ENCODE measurements at places on chromosomes 13 and 19.

DNA sequence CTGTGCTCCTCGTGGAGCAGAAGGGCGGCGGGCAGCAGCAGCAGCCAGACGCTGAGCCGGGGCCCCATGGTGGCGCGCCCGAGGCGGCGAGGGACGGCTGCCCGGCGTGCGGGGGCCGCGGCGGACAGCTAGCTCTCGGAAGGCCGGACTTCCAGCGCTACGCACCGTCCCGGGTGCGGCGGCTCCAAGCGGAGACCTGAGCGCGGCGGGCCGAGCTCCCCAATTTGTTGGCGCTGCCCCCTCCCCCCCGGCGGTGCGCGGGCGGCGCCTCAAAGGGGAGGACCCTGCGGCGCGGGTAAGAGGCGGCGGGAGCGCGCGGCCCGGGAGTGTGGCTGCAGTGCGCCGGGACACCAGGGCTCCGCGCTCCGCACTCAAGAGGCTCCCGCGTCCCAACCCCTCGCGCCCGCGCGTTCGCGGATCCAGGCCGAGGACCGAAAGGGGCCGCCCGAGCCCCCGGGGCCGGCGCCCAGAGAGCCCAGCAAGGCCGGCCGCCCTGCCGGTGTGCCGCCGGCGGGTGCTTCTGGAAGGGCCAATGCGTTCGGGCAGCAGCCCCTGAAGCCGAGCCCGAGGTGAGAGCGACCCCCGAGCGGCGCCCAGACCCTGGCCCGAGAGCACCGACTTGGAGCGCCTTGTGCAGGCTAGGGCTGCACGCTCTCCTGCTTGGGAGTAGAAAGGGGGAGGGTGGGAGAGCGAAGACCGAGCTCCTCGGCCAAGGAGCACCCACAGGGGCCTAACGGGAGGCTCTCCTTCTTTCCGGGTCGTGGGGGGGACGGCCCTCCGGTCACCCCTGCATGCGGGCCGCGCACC is at the start of the genes COL4A1 and COL4A2:
Gene COL4A1, minus strand, starts transcription at position 198 of the 807 bp plus-strand sequence. Its CDS starts 130 bp downstream, at position 68.
Gene COL4A2, plus strand, starts transcription at position 325 of the 807 bp plus-strand sequence. CDS start 620 bp downstream, outside the sequence.
- DNase-seq = no peak

DNA sequence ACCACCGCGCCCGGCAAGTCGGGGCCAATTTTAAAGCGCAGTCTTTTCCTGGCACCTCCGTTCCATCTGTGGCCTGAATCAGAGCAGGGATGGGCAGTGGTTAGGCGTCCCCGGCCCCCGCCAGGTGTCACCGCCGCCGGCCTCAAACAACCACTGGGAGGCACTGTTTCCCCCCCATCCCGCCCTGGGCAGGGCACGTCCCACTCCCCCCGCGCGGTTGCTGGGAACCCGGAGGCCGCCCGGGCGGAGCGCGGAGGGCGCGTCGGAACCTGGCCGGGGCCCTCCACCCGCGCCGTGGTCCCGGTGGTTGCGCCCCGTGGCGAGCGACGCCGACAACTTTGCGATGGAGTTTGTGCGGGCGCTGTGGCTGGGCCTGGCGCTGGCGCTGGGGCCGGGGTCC is at the start of gene GRIN3B:
Gene GRIN3B, plus strand, starts transcription at position 325 of the 400 bp plus-strand sequence. Its CDS starts 19 bp downstream, at position 344.
- peak; percentile 68 for DNase-seq

GRCh38 chr13:30743319-30744055 is 8.1 kb downstream of the ALOX5AP start:
- no peak for DNase-seq

DNA sequence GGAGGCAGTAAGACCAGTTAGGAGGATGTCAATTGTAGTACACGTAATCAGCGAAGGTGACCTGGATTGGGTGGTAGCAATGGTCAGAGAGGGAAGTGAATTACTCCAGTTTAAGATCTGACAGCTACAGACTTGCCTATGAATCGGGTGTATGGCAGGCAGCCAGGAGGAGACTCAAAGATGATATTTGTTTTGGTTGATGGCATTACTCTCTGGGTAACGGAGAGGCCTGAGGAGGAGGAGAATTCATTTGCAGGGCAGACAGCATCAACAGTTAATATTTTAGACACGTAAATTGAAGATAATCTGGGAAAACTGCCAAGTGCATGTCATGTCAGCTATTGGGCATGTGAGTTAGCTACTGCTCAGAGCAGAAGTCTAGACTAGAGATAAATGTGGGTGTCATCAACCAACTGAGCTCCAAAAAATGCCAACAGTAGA is 109.2 kb downstream of the SGCG start:
- DNase-seq = no peak

DNA sequence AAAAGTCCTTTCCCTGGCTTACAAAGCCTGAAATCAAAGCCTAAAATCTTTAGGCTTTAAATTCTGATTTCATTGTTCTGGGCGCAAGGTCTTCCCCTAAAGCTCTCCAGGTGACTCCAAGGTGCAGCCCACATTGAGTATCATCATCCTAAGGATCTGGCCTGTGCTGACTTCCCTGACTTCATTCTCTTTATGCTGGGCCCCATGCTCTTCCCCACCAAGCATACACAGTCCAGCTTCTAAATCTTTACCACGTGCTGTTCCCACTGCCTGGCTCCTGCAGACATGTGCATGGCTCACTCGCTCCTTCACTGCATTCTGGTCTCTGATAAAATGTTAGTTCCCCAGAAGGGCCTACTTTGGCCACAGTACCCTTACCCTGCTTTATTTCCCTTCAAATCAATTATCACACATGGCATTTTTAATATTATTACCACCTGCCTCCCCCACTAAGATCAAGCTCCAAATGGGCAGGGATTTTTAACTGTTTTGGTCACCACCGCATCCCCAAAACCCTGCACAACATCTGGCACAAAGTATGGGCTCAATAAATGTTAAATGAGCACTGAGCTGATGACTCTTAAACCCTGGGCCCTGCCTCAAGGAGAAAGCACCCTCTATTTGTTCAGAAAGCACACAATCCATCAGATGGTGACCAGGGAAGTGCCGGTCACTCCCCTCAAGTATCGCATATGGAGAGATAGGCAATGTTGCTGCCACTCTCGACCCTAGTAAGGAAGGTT is 3.3 kb downstream of the FBL start:
- DNase-seq = no peak

DNA sequence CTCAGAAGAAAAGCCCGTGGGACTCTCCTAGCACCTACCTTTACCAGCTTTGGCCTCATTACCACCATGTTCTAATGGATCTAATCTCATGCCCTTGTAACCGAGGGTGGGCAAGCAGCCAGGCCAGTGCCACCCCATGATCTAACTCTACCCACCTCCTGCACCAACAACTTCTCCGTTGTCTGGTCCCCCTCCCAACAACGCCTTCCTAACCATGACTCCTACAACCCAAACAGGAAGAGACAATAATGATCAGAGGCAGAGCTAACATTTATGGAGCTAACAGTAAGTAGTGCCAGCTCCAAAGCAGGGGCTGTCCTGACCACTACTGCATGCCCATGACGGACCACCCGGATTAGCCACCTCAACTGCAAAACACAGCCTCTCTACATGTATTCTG is 3.5 kb downstream of the USP12 start:
- no peak for DNase-seq

GRCh38 chr19:44720945-44721344 is 22.0 kb downstream of the CEACAM16 start:
- DNase-seq = no peak

GRCh38 chr13:99467764-99468163 is 33.5 kb upstream of the TM9SF2 start:
- DNase-seq = no peak

DNA sequence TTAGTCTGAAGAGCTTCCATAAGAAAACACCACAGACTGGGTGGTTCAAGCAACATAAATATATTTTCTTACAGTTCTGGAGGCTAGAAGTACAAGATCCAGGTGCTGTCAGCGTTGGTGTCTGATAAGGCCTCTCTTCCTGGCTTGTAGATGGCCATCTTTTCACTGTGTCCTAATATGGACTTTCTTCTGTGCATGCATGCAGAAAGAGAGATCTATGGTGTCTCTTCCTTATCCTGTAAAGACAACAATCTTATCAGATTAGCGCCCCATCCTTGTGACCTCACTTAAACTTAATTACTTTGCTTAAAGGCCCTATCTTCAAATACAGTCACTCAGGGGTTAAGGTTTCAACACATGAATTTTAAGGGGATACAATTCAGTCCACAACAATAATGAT is 14.1 kb upstream of the NDFIP2 start:
- DNase-seq = no peak

- no peak for DNase-seq
Observed at GRCh38 chr19:35345671-35346111, 2.0 kb upstream of the FFAR1 start.

DNA sequence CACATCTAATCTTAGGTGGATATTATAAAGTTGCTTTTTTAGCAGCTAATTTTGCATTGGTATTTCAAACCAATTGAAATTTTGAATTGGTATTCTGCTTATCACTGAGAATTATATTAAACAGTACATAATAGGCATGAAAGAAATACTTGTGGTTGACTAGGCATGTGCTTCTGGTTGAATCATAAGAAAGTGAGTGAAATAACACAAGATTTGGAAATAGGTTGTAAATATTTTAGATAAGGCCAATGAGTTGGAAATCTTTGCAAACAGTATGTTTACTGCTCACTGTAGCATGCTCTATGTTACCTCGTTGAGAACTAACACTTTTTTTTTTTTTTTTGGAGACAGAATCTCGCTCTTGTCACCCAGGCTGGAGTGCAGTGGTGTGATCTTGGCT is 66.8 kb upstream of the RFC3 start:
- DNase-seq = no peak

DNA sequence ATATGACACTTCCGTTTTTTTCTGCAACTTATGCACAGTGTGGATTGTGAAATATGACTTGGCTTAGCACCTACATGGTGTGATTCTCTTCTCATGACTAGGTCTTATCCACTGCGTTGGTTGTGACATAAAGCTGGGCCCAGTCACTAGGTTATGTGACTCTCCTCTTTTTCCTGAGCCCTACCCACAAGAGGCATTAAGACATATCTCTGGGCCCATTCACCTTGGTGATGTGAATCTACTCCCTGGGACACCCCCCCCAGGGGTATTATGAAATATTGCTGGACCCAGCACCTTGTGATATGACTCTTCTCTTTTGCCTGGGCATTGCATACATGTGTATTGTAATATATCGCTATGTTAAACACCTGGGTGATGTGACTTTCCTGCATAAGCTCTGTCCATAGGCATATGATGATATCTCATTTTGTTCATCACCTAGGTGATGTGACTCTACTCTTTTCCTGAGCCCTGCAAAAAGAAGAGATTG is 85.8 kb upstream of the ZNF43 start:
- DNase-seq = no peak

DNA sequence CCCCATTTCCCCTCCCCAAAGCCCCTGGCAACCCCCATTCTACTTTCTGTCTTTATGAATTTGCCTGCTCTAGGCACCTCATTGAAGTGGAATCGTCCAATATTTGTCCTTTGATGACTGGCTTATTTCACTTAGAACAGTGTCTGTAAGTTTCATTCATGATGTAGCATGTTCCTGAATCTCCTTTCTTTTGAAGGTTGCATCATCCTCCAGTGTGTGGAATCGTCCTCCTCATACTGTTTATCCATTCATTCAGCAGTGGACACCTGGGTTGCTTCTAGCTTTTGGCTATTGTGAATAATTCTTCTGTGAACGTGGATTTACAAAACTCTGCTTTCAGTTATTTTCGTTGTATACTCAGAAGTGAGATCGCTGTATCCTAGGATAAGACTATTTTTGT is 161.2 kb upstream of the RNF113B start:
- no peak for DNase-seq

- no peak for DNase-seq
Observed at GRCh38 chr13:27967203-27967735, 1.8 kb downstream of the CDX2 start.

DNA sequence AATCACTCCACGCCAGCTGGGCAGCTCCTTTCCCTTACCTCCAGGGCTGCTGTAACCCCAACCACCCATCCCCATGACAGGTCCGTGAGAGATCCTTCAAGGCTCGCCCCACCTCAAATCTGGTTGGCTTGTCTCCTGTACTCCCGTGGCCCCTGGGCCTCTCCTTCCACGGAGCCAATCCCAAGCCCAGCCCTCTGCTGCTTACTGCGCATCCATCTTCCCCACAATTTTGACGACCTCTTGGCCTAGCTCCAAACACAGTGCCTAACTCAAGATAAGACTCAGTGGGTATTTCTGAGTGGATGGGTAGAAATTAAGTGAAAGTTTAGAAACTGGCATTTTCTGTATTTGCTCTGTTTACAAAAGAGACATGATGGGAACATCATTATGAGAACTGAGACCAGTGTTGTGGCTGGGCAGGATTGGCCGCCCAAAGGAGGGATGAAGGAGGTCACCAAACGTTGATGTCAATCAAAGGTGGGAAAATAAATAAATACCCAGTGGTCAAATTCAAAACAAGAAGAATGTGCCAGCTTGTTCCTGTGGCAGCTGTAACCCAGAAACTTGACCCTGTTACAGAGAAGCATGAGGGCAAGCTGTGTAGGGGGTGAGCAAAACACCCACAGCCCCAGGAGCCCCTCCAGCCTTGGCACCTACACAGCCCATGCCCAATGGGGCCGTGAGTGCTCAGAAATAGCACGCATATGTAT is 162.2 kb downstream of the ABCC4 start:
- DNase-seq = no peak

GRCh38 chr19:56838024-56838908 is 2.3 kb downstream of the PEG3 start:
- no peak for DNase-seq

DNA sequence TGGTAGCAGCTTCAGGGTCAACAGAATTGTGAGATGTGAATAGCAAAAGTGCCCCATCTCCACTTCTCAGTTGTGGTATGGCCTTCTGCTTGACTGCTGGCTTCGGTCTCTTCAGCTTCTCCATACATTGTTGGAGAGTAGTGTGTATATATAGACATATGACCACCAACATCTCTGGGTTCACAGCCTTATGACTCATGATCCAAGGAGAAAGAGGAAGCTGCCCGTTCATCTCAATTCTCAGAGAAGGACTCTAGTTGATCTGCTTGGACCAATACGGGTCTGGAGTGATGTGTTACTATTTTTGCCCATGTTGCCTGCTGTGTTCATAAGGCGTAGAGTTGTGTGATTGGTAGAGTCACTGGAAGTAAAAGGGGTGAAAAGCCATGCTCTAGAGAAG is 3.6 kb upstream of the COMMD6 start:
- DNase-seq = no peak

- no peak for DNase-seq
Observed at GRCh38 chr19:52923778-52924593, 758 bp upstream of the ZNF888 start.

GRCh38 chr13:27012482-27013197 is 159.0 kb downstream of the USP12 start:
- DNase-seq = no peak

- DNase-seq = no peak
Observed at GRCh38 chr19:12464769-12465168, 19.8 kb downstream of the ZNF709 start.
